Activated gamma-delta T cell treated with anti-CD3 and anti-CD28 coated beads, Interleukin-2, amount 50 U/mL, for 16 hours (primary cell): ENCODE measurements at places on chromosomes 5 and 9.

- no peak for DNase-seq
Measured at GRCh38 chr9:111300140-111300735, 29.8 kb downstream of the OR2K2 start.

- no peak for DNase-seq
Measured at GRCh38 chr5:17730421-17730820, 96.2 kb downstream of the TAF11L14 start.

DNA sequence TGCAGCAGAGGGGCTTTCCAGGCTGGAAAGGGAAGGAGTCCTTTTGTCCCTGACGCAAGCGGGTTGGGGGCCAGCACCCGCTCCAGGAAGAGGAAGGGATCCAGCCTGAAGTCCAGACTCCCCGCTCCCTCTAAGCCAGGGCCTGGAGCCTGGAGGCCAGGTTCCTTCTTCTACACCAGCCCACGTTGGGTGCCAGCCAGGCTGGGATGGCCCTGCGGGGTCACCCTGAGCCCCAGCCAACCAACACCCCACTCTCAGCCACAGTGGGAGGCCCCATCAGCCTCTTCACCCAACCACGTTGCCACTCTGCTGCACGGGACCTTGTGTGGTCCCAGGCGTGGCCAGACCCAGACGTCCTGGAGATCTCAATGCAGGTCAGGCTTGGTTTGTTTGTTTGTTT lies 970 bp upstream of the FUT7 start:
- no peak for DNase-seq

DNA sequence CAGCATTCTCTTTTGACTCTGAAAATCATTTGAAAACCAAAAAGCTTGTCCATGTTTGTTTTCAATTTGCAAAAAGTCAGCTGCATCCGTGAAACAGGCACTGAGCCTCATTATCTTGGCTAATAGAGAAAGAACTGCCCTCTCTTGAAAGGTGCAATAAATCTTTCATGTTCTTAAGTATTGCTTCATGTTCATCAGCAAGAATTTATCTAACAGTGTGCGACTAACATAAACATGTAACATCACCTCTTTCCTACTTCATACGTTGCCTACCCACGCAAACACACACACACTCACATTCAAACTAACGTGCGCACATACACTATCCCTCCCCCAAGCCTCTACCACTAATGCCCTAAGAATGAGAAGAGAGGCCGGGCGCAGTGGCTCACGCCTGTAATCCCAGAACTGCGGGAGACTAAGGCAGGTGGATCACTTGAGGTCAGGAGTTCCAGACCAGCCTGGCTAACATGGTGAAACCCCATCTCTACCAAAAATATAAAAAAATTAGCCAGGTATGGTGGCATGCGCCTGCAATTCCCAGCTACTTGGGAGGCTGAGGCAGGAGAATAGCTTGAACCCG lies 629.7 kb upstream of the ZNF608 start:
- no peak for DNase-seq

- no peak for DNase-seq
Measured at GRCh38 chr5:121408778-121409177, 442.9 kb upstream of the FTMT start.

DNA sequence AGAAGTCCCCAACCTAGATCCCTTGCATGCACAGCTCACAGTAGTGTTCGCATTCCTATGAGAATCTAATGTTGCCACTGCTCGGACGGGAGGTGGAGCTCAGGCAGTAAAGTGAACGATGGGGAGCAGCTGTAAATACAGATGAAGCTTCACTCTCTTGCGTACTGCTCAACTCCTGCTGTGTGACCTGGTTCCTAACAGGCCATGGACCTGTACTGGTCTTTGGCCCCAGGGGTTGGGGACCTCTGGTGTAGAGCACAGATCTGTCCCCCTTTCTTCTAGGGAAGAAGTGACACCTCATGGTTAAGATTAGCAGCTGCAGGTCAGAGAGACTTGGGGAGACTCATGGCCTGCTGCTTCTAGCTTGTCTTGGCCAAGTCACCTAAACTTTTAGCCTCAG lies 7.1 kb downstream of the ARHGEF28 start:
- DNase-seq: no peak

- DNase-seq: no peak
Measured at GRCh38 chr5:173830421-173830820, 57.7 kb upstream of the CPEB4 start.

- no peak for DNase-seq
Measured at GRCh38 chr5:570446-570845, 41.7 kb upstream of the CEP72 start.
